ENCODE measurements at places on chromosomes 2 and 18.

DNA sequence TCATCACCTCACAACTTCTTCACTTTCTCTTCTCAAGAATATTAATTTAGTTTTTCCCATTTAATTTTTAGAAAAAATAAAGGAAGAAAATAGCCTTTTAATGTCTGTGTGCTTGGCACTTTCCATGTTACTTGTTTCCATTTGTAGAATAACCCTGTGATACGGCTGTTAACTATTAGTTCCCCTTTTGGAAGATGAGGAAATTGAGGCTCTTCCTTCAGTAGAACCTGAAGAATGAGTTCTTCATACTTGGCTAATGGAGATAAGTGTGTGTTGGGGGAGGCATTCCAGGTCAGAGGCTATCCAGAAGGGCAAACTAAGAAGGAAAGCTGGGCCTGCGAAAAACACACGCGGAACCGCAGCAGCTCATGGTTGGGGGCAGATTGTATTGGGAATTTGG is 38.3 kb downstream of the ZNF532 start:
- no peak overlapping the region for H3K27ac ChIP-seq
- DNase-seq: no peak
- H3K36me3 ChIP-seq: no peaks in the 10 kb centered on the region
- H3K27me3 ChIP-seq: no peaks in the 10 kb centered on the region
- H3K4me3 ChIP-seq: no peak overlapping the region
- H3K4me1 ChIP-seq: no peaks in the 10 kb centered on the region

DNA sequence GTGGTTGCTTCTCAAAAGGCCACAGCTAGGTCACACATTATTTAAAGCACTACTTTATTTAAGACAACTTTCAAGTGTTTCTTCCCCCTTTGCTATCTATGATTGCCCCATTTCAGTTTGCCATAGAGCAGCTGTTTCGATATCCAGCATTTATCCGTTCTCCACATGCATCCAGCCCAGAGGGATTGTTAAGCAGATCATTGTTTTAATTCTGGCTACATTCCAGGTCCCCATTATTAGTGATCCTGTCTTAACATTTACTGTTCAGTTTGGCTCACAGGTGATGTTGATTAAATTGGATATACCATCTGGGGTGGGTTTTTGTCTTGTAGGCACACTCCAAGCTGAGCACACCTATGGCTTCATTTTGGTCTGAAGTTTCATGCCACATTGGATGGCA is 638.7 kb downstream of the ZEB2 start:
- H3K27ac ChIP-seq: no peak overlapping the region
- H3K36me3 ChIP-seq: no peaks in the 10 kb centered on the region
- H3K27me3 ChIP-seq: no peaks in the 10 kb centered on the region
- no peak for DNase-seq

- no peaks in the 10 kb centered on the region for H3K36me3 ChIP-seq
- H3K4me3 ChIP-seq: no peak overlapping the region
- H3K4me1 ChIP-seq: peaks cover 9% of the 10 kb centered on the region
- no peak for DNase-seq
- peaks cover 100% of the 10 kb centered on the region for H3K27me3 ChIP-seq
- no peak overlapping the region for H3K27ac ChIP-seq
Measured at GRCh38 chr2:218872645-218873358, 7.8 kb upstream of the WNT10A start.

GRCh38 chr2:183495079-183495478 is 370.8 kb downstream of the NUP35 start:
- H3K27me3 ChIP-seq: no peaks in the 10 kb centered on the region
- DNase-seq: no peak
- no peaks in the 10 kb centered on the region for H3K4me1 ChIP-seq
- no peak overlapping the region for H3K4me3 ChIP-seq
- no peaks in the 10 kb centered on the region for H3K36me3 ChIP-seq
- no peak overlapping the region for H3K27ac ChIP-seq

DNA sequence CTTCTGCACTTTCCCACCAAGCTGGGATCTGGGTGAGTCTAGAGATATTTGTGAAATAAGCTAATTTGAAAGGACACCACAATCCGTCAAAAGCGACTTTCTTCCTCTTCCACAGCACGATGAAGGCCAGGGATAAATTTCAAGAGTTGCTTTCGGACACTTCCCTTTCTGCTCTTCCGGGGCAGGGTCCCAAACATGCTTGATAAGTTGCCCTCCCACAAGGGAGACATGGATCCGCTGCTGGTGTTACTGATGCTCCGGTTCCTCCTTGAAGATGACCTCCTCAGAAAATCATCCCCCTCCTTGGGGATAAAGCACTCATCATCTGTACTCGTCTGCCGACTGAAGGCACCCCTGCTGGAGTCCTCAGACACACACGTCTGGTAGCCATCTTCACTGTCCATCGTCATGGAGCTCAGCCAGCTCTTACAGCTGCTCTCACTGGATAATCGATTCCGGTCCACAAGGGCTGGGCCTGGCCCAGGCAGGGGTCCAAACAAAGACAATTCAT is 28.2 kb downstream of the CYTIP start:
- H3K27ac ChIP-seq: peak overlapping the region; percentile 91
- no peak for DNase-seq
- H3K4me3 ChIP-seq: no peak overlapping the region
- H3K36me3 ChIP-seq: no peaks in the 10 kb centered on the region

- no peak for DNase-seq
- no peak overlapping the region for H3K4me3 ChIP-seq
- H3K27me3 ChIP-seq: no peaks in the 10 kb centered on the region
- no peak overlapping the region for H3K27ac ChIP-seq
- no peaks in the 10 kb centered on the region for H3K36me3 ChIP-seq
- peaks cover 97% of the 10 kb centered on the region for H3K4me1 ChIP-seq
Measured at GRCh38 chr2:101718479-101718878, 21.0 kb downstream of the MAP4K4 start.

DNA sequence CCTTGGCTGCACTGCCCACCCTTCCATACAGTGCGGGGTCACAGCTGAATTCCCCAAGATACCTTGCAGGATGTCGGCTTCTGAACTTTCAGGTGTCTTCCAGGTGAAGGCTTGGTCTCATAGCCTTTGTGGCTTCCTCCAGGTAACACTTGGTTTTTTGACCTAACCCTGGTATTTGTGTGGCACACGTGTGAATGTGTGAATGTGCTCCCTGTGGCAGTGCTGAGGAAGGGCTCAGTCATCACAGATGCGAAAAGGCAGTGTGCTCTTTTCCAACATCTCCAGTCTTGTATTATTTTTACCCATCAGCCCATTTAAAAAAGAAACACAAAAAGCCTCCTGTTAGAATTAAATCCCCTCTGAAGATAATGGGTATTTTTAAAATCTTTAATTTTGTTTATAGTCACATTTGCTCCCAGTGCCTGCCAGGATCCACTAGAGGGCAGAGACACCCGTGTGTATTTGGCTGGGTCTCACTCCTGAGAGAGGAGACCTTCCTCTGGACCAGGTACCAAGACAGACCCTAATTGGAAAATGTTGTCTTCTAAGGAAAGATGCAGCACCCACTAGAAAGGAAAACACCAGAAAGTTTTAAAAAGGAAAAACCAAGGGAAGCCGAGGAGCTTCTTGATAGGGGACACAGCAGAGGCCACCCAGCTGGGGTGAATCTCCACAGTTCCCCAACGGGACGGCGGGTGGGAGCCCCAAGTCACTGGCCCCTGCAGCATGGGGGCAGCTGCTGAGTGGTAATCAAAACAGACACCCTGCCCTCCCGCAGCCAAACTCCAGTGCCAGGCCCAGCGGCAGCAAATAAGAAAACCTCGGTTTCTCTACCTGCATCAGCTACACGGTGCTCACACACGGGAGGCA is 27.7 kb downstream of the FAM110C start:
- DNase-seq: no peak
- no peaks in the 10 kb centered on the region for H3K4me1 ChIP-seq
- H3K4me3 ChIP-seq: no peak overlapping the region
- H3K27ac ChIP-seq: no peak overlapping the region
- H3K36me3 ChIP-seq: no peaks in the 10 kb centered on the region
- H3K27me3 ChIP-seq: peaks cover 37% of the 10 kb centered on the region

- H3K4me1 ChIP-seq: peaks cover 8% of the 10 kb centered on the region
- H3K27me3 ChIP-seq: no peaks in the 10 kb centered on the region
- H3K36me3 ChIP-seq: peaks cover 73% of the 10 kb centered on the region
- H3K4me3 ChIP-seq: no peak overlapping the region
- no peak overlapping the region for H3K27ac ChIP-seq
Measured at GRCh38 chr18:79942211-79942610, 9.2 kb downstream of the SLC66A2 start.

GRCh38 chr2:118548880-118549488 is 298.5 kb downstream of the EN1 start:
- no peaks in the 10 kb centered on the region for H3K36me3 ChIP-seq
- H3K4me1 ChIP-seq: no peaks in the 10 kb centered on the region
- no peak overlapping the region for H3K4me3 ChIP-seq
- no peak for DNase-seq
